CD4-positive, alpha-beta memory T cell (primary cell): ENCODE measurements at places on chromosomes 7 and 10.

GRCh38 chr7:118184565-118184940 lies 589 bp downstream of the LSM8 start:
- DNase-seq: no peak

DNA sequence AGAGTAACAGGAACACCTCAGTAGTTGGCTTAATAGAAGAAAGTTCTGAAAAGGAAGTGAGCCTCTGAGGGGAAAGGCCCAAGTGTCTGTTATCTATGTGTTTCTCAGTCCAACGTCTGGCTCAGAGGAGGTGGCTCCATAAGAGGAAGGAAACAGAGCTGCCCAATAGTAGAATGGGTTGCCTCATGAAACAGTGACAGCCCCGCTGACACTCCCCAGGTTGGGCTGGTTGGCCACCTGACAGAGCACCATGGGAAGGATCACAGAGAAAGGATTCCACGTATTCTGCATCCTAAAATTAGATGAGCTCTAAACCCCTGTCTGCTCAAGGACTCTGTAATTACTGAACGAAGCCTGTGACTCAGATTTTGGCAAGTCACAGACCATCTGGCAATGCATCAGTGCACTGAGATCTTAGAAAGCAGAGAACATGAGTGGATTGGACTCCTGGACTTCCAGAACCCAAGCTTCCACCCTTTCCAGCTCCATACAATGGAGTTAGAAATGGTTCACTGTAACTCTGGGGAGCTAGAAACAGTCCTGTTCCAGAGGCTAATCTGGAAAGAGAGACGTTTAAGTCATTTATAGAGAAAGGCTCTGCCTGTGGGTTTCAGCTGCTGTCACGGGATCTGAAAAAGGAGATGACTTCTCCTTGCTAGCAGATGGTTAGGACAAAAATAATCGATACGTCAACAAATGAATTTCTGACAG lies 2.9 kb downstream of the PKD2L1 start:
- DNase-seq: no peak

DNA sequence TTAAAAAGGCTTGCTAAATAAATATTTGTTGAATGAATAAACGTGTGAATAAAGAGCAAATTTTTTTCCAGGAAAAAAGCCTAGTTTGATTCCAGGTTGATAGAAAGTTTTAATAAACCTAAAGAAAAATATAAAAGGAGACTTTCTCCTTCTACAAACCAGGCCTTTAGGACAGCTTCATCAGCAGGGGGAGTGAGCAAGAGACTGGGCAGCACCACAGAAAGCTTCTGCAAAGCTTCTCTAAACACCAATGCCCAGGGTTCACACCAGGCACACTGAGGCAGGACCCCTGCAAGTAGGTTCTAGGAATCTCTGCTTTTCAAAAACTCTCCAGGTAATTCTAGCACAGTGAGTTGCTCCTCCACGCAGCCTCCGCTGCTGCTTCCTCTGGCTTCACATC lies 66.4 kb upstream of the SEC61G start:
- DNase-seq: no peak

DNA sequence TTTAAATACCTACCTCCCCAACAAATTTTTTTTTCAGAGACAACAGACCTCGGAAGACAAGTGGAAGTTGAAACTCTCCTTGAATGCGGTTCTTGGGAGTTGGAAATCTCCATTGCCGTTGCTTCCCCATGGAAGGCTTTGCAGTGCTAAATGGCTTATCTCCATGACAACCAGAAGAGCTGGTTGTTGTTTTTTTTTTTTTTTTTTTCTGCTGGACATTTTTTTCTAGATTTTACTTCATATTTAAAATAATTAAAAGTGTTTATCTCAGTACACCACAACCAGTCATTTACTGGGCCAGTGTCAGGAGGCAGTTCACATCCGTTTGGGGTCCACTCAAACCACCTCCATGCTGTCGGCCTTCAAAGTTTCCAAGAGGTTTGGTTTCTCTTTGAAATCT lies 348.5 kb upstream of the PRKCQ start:
- no peak for DNase-seq

DNA sequence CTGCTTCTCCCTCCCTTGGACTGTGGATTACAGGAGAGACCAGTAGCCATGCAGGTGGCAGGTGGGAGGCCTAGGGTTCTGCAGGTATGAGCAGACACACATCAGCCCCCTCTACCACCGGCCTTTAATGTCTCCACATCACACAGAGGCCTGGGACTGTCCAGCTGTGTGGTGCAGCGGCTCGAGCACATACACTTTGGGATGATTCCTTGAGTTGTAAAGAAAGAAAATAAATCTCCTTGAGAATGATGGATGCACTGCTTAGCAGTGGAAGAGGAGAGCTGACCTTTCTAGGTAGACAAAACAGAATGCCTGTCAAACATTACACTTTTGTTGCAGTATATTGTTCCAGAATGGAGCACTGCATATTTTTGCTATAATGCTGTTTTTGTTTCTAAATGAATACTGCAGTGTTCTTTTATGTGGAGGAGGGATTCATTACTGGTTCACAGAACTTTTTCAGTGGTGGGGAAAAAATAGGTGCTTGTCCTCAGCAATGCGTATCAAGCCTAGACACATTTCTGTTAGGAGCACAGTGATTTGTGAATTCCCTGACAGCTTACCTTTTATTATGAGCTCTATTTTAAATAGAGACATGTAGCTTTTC lies 66.0 kb downstream of the PTPRE start:
- DNase-seq: no peak

DNA sequence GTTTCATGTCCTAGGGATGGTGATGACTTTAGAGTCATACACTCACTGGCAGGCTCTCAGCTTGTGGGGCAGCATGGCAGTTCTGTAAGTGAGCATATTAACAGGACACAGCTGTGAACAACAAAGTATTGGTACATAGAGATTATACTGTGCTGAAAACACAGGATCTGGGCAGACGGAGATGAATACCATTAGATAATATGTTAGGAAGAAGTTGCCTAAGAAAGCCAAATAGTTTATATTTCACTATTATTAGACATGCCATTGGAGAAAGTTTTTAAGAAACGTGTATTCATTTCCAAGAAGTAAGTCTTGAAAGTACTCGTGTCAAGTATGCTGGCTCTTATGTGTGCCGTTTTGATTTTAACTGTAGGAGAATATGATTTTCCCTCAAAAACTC lies 274.5 kb downstream of the INHBA start:
- DNase-seq: no peak

DNA sequence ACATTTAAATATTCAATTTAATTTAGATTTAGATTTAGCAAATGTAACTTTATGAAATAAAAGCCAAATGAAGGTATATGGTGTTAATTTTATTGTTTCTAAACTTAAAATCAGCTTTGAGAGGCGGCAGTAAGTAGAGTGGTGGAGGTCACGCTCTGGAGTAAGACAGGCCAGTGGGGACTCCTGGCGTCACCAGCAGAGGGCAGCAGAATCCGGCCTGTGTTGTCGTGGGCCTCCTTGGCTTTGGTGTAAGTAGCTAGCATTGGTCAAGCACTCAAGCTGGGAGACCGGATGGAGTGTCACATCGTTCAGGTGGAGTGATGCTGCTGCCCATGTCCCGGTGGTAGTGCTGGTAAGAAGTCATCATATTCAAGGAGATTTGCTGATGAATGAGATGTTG lies 98.7 kb upstream of the DNAJB6 start:
- no peak for DNase-seq

- DNase-seq: no peak
Observed at GRCh38 chr7:11557627-11558026, 274.4 kb downstream of the THSD7A start.

DNA sequence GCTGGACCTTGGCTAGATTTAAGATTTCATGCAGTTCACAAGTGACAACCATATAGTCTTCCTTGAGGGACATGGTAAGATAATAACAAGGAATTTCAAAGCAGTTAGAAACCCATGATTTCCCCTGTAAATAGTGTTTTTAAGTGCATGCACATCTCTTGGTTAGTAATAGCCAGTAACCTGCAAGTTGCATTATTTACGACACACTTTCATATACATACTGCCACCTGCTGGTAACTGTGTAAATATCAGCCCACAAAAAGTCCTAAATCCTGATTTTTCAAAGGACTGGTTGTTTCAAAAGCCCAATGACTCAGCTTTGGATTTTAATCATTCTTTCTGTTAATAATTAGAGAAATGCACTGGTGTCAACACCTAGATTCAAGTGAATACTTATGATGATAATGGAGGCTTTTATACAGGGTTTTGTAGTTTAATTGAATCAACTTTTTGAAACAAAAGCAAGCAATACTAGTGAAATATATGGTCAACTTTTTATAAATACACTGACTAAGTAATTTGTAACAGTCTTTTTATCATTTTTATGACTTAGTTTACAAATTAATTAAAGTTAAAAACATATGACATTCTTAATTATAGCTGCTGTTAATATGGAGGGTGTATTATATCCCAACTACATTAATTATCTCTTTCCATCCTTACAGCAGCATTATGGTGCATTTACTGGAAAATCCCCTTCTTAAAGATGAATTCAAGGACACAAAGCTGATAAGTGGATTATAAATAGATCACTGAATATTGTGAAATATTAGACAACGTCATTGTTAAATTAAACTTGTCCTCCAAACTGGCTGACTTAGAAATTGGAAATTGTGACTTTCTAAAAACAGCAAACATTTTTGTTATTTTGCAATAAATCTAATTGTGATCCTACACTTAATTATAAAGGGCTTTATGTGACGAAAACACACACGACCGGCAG lies 367.7 kb upstream of the SEMA3D start:
- DNase-seq: peak; percentile 6

GRCh38 chr7:155483245-155483644 lies 25.3 kb downstream of the EN2 start:
- no peak for DNase-seq

GRCh38 chr7:158539711-158540146 lies 47.9 kb downstream of the PTPRN2 start:
- no peak for DNase-seq

GRCh38 chr7:28166982-28167715 lies 13.4 kb downstream of the JAZF1 start:
- no peak for DNase-seq

GRCh38 chr7:117072620-117073118 lies 119.4 kb downstream of the ST7 start:
- DNase-seq: no peak

DNA sequence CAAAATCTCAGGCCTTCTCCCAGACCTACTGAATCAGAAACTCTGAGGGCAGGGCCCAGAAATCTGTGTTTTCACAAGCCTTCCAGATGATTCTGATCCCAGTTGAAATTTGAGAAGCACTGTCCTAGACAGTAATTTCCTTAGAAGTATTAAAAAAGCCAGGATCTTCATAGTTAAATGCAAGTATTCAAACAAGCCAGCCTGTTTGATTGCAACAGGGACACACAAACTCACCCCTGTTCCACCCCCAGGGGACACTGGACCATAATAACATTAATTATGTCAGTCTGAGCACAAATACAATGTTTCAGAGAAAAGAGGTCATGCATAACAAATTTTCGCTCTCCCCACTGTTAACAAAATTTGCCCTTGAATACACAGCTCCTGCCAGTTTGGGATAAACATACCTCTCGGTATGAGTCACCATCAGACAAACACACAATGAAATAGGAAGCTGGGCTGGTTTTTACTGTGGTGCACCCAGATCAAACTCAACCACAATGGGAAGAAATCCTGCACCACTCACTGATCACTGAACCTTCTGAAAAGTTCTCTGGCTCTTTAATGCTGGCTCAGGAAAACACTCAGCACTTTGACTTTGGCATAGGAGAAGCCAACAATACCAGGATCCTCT lies 34.3 kb downstream of the ABLIM1 start:
- no peak for DNase-seq

GRCh38 chr7:13577566-13578145 lies 411.8 kb downstream of the ETV1 start:
- DNase-seq: no peak

DNA sequence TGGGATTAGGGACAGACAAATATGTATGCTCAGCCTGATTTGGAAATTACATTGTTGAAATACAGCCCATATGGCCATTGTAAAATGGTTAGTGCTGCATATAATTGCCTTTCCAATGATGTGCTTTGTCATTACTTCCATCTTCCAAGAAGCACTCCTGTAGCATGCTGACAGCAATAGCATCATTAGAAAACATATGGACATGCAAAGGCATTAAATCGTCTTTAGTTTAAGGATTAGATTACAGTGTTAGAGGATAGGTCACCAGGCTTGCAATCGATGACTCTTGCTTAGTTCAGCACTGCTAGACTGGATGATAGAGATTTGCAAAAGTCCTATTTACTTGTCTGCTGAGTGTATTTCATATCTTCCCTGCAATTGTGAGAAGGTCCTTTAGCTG lies 17.4 kb downstream of the AUTS2 start:
- no peak for DNase-seq

GRCh38 chr7:114979388-114979787 lies 57.5 kb downstream of the MDFIC start:
- no peak for DNase-seq

DNA sequence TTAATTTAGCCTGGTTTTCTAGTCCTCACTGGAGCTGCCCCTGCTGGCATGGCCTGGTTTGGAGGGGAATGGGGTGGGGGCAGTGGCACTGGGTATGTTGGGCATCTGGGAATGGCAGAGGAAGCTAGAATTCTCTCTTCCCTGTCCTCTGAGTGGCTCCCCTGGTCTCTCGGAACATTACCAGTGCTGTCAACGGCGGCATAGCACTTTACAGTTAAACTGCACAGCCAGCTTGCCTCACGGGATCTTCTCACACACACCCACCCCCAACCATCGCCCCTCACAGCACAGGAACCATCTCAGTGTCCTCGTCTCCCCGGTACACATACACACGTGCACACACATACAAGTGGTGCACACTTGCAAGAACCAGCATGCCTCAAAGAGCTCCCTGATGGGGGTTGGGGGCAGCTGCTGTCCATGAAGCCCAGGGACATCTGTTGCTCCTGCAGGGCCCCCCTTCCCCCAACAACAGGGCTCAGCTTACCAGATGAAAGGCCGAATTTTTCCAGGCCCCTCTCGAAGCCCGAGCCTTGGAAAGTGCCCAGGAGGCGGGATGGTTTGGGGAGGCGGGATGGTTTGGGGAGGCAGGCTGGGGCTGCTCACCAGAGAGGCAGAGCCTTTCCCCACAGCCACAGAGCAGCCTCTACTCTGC lies 41.0 kb downstream of the TSPAN15 start:
- DNase-seq: no peak

GRCh38 chr7:140667476-140667875 lies 5.3 kb upstream of the ADCK2 start:
- no peak for DNase-seq

DNA sequence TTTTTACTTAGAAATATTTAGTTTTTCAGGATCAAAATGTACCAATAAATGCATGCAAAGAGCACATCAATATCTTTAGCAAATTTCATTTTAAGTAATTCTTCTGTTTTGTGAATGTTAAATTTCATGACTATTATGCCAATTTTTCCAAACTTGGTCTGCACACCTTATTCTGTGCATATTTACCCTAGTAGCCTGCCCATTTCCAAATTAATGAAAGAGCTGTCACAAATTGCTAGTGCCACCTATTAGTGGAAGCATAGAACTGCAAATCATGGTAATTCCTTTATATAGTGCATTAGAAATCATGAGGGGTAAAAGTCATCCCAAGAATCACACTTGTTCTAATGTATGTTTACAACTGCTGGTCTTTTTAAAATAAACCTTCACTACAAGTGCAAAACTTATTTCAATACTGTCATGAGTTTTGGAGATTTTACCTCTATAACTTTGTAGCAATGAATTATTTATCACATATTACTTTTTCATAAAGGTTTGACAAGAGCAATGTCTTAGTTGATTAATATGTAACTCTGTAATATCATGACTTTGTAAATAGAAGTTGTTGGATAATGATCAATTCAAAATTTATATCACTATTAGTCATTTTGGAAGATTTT lies 5.7 kb downstream of the SEMA3A start:
- DNase-seq: no peak
